Panc1 (cell line): ENCODE measurements at places on chromosomes 4 and X.

GRCh38 chr4:820230-821172, 5.4 kb downstream of the CPLX1 start:
- no peak for DNase-seq

DNA sequence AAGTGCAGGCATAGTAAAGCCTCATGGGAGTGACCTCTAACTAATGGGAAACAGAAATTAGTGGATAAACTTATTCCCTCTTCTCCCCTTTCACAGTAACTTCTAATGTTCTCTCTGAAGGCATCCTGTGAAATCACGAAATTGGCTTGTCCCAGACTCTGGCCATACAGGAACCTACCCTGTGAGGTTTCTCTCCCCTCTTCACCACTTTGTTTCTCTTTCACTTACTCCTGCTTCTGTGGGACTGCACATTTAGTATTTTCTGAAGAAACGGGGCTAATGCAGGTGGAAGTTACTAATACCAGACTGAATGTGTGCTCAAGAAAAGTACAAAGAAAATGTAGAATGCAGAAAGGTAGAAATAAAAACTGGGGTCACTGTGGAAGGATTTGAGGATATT, 20.0 kb downstream of the ZNF330 start:
- DNase-seq, result no peak

DNA sequence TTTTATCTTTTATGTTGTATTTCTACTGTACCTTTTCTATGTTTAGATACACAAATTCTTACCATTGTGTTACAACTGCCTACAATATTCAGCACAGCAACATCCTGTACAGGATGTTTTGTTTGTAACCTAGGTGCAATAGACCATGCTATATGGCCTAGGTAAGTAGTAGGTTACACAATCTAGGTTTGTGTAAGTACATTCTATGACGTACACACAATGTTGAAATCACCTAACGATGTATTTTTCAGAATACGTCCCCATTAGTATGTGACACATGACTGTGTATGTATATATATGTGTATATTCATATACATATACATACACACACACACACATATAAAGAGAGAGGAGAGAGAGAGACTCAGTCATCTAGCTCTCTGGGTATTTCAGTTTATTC, 103.5 kb downstream of the CLNK start:
- no peak for DNase-seq

DNA sequence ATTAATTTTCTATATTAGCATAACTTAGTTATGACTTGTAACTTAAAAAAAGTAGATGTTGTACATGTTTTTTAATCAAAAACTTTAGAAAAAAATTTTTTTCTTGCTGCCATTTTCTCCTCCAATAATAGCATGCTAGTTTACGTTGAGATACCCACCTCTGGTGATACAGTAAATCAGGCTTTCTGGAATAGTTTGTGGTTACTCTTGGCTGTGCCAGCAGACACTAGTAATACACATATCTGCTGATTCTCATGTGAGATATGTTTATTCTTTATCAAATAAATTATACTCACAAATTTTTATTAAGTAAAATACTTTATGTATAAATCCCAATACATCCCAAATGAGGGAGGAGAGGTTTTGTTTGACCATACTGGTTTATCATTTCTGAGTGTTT, 117.3 kb downstream of the KLHL8 start:
- DNase-seq, result no peak

- no peak for DNase-seq
Observed at GRCh38 chr4:174047363-174047762, 236.1 kb downstream of the FBXO8 start.

DNA sequence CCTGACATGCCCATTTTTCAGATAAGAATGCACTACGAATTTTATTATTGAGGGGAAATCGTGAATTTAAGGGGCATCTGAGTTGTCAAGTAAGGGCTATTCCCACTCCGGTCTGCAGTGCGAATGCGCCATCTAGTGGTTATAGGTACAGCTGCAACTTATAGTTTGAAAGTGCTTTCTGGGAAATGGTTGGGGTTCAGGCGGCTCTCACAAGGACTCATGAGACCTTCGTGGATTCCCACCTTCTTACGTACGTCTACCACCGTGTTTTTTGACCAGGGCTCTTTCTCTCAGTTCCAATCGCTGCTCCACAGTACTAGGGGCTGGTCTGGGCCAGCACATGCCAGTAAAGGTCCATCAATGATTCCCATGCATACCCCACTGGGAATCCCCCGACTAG, 12.3 kb downstream of the MSL3 start:
- no peak for DNase-seq

GRCh38 chr4:93761286-93761685, 67.3 kb upstream of the ATOH1 start:
- DNase-seq, result no peak

DNA sequence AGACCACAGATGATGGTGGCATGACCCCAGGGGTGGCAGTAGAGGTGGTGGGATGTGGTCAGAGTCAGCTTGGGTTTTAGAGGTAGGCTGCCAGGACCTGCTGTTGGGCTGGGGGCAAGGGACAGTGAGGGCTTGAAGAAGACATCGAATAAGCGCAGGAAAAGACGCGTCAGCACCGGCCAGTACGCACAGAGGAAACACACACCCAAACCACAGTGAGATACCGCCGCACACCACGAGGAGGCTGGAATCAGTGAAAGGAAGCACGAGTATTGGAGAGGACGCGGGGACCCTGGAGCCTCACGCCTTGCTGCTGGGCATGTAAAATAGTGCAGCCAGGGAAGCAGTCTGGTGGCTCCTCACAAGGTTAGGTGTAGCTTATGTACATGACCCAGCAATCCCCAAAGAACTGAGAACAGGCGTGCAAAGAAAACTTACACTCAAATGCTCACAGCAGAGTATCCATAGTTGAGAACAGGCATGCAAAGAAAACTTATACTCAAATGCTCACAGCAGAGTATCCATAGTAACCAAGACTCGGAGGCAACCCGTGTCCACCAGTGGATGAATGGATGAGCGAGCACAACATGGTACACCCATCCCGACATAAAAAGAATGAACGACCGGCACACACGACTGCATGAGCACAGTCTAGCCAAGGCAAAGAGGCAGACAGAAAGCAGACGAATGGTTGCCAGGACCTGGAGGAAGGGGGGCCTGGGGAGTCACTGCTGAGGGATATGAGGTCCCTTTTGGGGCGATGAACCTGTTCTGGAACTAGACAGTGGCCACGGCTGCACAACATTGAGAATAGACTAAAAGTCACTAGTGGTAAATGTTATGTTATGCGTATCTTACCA, 13.3 kb downstream of the PDZD4 start:
- no peak for DNase-seq

DNA sequence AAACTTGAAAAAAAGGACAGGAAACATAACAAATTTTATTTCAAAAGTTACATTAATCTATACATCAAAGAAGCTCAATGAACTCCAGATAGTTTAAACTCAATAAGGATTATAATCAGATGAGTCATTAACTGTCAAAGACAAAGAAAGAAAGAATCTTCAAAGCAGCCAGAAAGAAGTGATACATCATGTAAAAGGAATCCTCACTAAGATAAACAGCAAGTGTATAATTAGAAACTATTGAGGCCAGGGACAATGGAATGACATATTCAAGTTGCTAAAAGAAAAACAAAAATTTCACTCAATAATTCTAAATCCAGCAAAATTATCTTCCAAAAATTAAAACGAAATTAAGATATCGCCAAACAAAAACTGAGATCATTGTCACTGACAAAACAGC, 161.6 kb upstream of the NWD2 start:
- no peak for DNase-seq

- DNase-seq, result no peak
Observed at GRCh38 chr4:3462321-3462789, 751 bp upstream of the DOK7 start.

- no peak for DNase-seq
Observed at GRCh38 chr4:165519591-165519990, 140.8 kb downstream of the CPE start.
